Stimulated activated CD8-positive, alpha-beta memory T cell treated with anti-CD3 and anti-CD28 coated beads, Interleukin-7, amount 100 ng/mL, for 1 hour (primary cell): ENCODE measurements at places on chromosomes 13 and 19.

DNA sequence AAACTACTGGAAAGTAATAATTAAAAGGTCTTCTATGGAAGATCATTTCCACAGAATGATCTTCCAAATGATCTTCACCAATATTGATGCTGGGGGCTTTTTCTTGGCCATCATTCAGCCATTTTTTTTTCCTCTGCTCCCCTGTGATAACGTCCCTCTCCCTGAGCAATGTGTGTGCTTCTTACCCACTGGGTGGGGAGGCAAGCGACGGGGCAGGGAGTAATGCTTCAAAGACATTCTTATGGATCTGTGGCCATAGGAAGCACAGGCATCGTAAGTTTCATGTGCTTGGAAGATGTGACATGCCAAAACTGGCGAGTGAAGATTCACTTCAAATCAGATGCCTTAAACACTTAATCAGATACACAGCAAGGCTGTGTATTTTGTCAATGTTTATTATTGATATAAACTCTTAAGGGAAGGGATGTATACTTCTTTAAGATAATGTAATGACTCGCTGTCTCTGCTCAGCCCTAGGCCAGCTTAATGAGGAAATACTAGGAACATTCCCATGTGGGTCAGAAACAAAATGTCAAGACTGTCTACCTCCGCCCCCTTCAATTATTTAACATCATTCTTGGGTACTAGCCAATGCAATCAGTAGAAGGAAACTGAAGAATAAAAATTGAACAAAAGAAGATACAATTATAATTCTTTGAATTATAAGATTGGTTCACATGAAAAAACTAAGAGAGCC, 34.1 kb upstream of the SERPINE3 start:
- DNase-seq: no peak

GRCh38 chr19:46935066-46935663, 74.4 kb downstream of the ARHGAP35 start:
- no peak for DNase-seq

DNA sequence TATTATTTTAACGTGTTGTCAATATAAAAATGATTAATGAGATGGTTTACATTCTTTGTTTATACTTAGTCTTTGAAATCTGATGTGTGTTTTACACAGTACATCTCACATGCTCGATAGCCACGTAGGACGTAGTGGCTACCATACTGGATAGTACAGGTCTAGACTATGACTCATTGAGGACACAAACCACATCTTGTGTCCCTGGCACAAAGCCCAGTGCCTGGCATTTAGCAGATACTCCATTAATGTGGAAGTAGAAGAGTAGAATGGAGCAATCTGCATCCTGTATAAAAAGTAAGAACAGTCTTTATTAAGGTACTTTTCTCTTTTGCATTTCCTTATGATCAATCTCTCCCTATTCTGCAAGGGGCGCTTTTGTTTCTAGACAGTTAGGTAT, 49.0 kb upstream of the FRY start:
- DNase-seq: no peak

DNA sequence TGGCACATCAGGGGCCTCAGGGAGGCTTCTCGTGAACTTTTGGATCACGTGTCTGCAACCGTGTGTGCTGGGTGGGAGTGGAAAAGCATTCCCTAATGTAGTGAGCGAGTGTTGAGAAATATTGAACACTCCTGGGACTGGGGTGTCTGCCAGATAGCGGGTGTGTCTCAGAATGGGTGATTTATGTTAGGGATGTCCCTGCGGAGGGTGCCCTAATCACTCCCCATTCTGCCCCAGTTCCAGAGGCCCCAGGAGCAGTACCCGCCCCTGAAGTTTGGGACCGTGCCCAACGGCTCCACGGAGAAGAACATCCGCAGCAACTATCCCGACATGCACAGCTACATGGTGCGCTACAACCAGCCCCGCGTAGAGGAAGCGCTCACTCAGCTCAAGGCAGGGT, 24.2 kb upstream of the GRWD1 start:
- no peak for DNase-seq

DNA sequence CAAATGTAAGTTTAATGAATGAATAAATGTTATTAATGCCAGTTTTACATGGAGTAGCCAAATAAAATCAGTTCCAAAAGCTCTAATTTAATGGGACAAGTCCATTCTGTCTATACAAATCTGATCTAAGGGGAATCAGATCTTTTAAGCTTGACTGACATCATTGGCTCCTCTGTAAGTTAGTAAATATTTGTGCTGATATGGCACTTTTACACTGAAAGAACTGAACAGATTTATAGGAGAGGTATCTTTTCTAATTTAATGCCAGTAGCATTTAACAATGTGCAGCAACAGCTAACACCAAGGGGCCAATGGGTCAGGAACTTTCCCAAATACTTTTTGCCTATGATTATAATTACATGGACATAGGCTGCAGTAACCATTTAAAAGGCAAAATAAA, 832.3 kb downstream of the PCDH17 start:
- no peak for DNase-seq

GRCh38 chr13:99811067-99811700, 160.4 kb downstream of the ZIC5 start:
- DNase-seq: no peak

GRCh38 chr19:10747271-10747670, 29.4 kb downstream of the DNM2 start:
- DNase-seq: no peak
